Dermis blood vessel endothelial cell (primary cell): ENCODE measurements at places on chromosomes 2 and 18. TPM values are rescaled to one million over a fixed set of nuclear protein-coding genes. Genes with fewer than 3 reads are reported as not detected.
A peak's percentile ranks its signal among the peaks of the same experiment; 100 is the strongest.

DNA sequence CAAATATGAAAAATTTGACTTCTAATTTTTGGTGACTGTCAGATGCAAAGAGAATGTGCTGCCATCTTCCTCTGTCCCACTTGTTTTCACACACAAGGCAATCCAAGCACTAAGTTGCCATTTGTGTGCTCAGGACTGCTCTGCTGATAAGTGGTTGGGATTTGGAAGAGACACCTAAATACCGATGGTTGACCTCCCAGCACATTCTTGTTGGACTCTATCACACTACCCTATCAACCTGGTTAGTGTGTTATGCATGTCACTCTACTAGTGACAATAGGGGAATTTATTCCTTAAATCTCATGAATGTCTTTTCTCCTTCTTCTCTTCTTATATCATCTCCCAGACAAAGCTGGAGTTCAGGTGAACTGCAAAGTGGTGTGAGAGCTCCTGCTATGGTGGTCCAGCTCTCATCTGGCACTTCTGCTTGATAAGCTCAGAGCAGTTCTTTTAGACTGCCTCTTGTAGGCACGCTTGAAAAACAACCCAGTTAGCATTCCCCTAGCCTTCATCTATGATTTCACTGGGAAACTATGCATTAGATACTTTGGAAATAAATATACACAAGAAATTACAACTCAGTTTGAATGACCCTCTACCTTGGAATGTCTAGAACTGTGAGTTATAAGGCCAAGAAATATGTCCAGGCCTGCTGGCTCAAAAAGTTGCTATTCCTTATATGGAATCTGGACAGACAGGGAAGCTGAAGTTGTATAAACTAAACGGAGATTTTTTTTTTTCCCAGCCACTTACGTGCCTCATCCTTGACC is 404.8 kb downstream of the MEIS1 start:
- DNase-seq: no peak

The DNER gene
- 0.05 TPM in 1 of 2 replicates, not detected in the other for total RNA-seq

GRCh38 chr2:152359573-152360363 is 24.8 kb downstream of the FMNL2 start:
- no peak for DNase-seq

DNA sequence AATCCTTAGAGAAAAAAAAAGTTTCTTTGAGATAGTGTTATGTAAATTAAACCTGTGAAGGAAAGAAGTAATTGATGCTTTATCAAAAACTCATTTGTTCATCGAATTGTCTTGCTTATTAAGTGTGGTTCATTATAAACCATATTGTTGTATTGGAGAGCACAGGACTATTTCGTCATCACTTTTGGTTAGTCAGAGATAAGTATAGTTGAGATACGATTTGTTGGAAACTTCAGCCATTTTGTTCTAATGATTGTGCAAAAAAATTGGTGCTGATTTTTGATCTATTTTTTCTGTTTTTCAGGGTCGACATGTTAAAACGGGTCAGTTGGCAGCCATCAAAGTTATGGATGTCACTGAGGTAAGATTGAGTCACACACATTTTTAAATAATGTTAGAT is 92.9 kb downstream of the MAP4K4 start:
- DNase-seq: no peak

GRCh38 chr2:46871976-46872381 is 43.6 kb downstream of the MCFD2 start:
- no peak for DNase-seq

The SP140 gene
- total RNA-seq: 0.09 TPM in 1 of 2 replicates, not detected in the other

- DNase-seq: peak; percentile 26
These were observed 124.1 kb downstream of the ANKRD30BL start for GRCh38 chr2:132037527-132038178.

GRCh38 chr2:203599509-203599908 is 64.4 kb upstream of the RAPH1 start:
- no peak for DNase-seq

DNA sequence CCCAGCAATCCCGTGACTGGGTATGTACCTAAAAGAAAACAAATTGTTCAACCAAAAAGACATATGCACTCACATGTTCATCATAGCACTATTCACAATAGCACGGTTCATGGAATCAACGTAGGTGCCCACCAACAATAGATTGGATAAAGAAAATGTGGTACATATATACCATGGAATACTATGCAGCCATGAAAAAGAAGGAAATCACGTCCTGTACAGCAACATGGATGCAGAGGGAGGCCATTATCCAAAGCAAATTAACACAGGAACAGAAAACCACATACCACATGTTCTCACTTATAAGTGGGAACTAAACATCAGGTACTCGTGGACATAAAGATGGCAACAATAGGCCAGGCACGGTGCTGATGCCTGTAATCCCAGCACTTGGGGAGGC is 207.9 kb upstream of the TNP1 start:
- DNase-seq: no peak
